Effector CD8-positive, alpha-beta T cell (primary cell): ENCODE measurements at places on chromosomes 6 and 20.

GRCh38 chr6:114886670-114887436, 544.0 kb upstream of the HS3ST5 start:
- no peak for DNase-seq

DNA sequence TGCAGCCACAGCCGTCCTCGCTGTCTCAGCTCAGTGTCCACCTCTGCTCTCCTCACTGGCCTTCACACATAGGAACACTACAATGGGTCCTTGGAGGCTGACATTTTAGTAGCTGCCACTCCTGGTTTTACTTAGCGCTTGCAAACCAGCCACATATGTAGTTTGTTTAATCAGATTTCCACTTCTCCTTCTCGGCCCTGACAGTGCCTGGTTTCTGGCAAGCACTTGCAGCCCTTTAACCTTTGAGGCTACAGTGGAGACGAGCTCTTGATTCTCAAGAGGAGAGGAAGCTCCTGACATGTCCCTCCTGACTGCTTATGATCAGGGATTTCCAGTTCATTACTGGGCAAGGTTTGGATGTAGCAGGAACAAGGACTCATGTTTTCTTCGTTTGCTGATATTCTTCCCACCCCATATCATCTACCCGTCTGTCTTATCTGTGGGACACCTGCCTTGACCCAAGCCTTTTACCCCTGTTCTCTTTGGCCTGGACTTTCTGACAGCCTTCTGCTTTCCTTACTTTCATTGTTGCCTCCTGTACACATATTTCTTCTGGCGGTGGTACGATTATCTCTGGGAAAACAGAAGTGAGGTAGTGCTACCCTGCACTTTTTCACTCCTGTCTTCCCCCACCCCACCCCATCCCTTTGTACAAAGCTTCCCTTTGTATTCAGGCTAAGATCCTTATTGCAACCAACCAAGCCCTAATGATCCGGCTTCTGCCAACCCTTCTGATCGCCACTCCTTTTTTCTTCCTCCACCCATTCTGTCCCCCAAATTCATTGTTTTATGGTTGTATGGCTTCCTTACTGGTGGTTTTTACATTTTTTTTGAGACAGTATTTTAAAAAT, 31.2 kb downstream of the CEP43 start:
- no peak for DNase-seq

DNA sequence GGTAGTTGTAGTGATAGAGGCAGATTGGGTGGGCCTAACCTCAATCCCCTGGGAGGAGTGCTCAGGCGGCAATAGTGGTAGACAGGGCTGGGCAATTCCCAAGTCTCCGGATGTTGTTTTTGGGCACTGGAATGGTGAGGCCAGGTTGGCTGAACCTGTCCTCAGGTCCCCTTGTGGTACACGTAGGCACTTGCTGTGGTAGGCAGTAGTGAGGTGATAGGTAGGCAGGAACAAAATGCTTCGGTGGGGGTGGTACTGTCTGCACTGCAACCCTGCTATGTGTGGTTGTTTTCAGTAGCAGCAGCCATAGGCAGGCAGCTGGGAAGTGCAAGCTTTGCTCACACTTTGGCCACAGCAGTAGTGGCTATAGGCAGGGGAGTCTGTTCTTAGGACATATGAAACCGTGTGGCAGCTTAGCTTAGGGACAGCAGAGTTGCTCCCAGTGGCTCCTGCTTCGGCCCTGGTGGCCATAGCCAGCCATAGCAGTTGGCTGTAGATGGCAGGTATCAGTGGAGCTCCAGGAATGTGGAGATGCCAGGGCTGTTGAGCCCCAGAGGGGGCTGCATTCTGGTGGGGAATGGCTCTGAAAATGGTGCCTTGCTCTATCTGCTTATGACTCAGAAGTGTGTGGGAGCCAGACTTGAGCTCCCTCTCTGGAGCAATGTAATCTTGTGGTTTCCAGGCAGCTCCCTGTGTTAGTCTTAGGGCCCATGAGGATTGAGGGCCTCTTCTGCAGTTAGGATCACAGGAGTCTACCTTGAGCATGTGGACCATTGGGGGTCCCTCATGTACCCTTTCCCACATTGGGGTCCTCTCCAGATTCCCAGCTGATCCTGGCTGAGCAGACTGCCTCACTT, 241.8 kb upstream of the BMP2 start:
- no peak for DNase-seq

GRCh38 chr20:23879811-23880374, 345 bp upstream of the CST5 start:
- no peak for DNase-seq

- DNase-seq, result no peak
These were observed 230.2 kb downstream of the PRKN start for GRCh38 chr6:162497389-162497788.

- peak; percentile 26 for DNase-seq
These were observed 101.5 kb upstream of the BACH2 start for GRCh38 chr6:90397929-90398674.

DNA sequence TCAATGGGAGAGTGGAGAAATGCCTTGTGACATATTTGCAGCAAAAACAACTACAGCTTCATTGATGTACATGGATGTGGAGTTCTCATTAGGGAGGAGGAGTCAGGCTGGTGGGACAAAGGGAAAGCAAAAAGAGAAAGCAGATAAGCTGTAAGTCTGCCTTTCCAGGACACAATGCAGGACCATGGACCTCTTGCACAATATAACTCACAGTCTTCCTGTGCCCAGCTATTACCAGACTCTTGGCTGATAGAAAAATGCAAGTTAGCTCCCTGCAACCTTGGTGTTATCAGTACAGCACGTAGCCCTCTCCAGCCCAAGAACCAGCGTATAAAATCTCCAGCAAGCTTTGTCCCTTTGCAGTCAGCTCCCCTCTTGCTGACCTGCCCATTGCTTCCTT, 232.3 kb downstream of the NFATC2 start:
- no peak for DNase-seq

GRCh38 chr6:154933181-154933827, 61.8 kb upstream of the TIAM2 start:
- DNase-seq, result no peak

DNA sequence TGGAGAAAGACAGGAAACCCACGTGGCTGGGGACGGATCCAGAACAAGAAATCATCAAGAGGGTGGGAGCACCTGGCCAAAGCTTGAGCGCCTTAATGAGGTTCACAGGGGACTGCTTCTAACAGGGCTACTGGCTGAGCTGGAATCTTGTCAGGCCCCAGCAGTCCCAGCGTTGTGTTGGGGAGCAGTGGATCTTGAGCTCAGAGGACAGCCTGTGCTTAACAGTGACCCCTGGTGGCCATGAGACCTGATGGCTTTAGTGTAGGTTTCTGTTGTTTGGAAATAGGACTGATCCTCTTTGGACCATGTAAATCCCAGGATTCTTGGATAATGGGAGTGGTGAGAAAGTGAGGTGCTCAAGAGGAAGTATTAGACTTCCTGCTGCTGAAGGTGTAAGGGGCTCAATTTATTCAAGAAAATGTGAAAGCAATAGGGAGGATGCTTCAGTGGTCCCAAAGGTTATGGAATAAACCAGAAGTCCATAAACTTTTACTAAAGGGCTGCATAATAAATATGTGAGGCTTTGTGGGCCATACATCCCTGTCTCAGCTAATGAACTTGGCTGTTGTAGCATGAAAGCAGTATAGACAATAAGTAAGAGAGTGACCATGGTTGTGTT, 216.2 kb downstream of the NFATC2 start:
- DNase-seq, result peak; percentile 29

DNA sequence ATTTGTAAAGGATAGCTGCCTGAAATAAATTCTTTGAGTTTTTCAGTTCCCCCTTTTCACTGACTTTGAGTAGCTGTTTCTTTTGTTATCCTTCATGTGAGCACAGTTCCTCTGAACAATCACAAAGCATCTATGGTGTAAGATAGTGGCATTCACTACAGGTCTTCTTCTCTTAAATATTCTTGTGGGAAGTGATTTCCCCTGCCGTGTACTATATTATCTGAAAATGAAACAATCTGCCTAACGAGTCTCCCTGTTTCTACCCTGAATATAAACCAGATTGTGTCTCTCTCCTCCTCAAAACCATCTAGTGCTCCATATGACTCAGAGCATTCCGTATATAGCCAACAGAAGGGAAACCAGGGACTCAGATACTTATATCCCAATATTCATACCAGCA, 380.1 kb upstream of the SOX4 start:
- DNase-seq, result no peak

- DNase-seq, result no peak
These were observed 340.1 kb downstream of the BCKDHB start for GRCh38 chr6:80446454-80447045.

DNA sequence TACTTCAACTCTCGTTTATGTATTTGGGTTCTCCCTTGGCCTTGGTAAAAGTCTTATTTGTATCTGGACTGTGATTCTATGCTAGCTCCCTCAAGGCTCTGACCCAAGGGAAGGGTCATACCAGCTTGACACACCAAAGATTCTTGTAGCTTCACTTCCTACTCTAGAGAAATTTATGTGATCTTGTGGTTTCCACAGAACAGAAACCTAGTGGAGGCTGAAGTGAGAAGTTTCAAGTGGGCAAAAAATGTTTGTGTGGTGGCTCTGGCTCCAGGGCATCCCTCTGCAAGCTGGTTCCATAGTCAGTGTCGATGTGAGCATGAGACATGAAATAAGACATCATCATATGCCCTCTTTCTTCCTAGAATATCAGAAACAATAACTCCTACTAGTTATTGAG, 48.1 kb upstream of the TNFRSF21 start:
- DNase-seq, result no peak

- DNase-seq, result no peak
These were observed 340.4 kb downstream of the SYNE1 start for GRCh38 chr6:152296648-152297376.

DNA sequence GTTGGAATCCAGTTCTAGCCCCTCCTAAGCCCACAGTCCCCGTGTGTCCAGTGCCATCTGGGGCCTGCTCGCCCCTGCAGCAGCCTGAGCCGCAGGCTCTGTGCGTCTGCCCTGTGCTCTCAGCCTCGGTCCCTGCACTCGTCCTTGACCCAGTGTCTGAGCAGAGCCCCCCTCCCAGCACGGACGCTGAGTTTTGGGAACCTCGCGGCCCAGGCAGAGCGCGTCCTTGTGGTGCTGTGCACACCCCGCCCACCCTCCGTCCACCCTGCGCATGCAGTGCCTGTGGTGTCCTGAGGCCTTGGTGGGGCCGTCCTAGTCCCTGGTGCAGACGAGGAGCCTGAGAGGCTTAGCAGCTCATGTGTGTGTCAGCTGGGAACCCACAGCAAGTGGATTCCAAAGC, 31.6 kb downstream of the OSBPL2 start:
- no peak for DNase-seq

GRCh38 chr6:6220718-6221117, 99.7 kb downstream of the F13A1 start:
- DNase-seq, result no peak

DNA sequence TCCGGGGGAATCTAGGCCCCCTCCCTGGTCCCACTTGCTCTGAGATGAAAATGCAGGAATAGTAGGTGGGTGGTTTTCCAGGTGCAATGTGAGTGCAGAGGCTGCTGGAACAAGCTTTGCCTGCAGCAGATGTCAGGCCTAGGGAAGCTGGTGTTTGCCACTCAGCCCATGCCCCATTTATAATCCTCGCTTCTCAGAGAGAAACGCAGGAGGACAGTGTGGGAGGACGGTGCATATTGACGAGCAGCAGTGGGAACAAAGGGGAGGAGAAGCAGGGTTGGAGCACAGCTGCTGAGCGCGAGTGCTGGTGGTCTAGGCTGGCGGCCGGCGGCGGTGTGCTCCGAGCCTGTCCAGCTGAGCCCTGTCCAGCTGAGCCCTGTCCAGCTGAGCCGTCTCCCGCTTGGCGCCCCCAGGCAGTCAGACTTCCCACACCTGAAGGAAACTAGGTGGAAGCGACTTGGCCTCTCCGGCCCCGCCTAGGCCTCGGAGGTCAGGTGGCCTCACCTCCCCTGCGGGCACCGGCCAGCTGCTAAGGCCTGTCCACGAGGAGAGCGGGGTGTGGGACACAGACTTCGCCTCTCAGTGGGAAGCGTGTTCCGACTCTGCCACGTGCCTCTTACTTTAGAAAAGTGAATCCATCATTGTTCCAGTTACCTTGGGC, 49.7 kb upstream of the FRMD1 start:
- DNase-seq, result no peak

- DNase-seq, result peak; percentile 22
These were observed 32.6 kb upstream of the PHACTR3 start for GRCh38 chr20:59571551-59572314.

DNA sequence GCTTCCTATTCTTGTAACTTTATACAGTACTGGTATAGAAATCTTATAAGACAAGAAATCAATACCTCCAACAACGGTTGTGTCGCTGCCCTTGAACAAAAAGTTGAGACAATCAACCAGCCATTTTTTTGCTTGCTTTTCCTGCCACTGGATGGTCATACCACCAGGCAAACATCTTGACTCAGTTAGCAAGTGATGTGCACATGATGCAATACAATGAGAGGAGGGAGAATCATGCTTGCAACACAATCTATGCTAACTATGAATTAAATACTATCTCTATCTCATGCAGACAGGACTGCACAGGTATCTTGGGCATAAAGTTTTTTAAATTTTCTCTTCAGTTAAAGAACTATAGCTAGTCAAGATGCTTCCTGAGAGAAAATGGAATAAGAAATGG, 877.7 kb upstream of the CITED2 start:
- DNase-seq, result no peak

DNA sequence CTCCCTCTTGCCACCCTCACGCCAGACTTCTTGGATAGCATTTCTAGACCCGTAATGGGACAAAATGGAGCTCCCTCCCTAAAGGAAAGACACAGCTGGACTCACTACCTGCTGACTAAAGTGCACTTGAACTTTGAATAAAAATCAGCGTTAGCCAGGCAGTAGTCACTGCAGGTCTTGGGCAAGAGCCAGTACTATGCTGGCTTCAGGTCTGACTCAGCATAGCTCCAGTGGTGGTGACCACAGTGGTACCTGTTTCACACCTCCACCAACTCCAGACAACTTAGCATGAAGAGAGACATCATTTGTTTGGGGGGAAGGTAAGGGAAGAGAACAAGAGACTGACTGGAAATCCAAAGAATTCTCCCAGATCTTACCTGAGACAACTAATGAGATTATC, 906.8 kb downstream of the GRIK2 start:
- no peak for DNase-seq

GRCh38 chr20:19835533-19836222, 77.6 kb downstream of the RIN2 start:
- DNase-seq, result no peak

GRCh38 chr6:43973357-43973756, 153.9 kb downstream of the MRPL14 start:
- DNase-seq, result no peak

GRCh38 chr6:87755708-87756671, 54.0 kb upstream of the AKIRIN2 start:
- no peak for DNase-seq

DNA sequence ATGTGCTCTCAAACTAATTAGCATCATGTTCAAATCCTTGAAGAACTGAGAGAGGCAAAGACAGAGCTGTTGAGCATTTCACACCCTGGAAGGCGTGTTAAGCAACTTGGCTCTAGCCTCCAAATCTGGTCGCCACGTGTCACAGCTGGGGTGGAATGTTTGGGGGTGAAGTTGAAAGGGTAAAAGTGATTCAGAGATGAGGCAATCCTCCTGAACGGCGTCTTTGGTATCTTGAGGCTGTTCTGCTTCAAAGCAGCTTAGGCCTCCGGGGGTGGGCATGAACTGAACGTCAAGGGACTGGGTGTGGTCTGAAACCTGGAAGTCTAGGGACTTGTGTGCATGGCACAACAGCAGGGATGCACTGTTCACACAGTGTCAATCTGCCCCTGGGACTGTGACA, 62.3 kb downstream of the TRAM2 start:
- DNase-seq, result no peak
